BJ (cell line): ENCODE measurements at places on chromosomes 13 and 19.

DNA sequence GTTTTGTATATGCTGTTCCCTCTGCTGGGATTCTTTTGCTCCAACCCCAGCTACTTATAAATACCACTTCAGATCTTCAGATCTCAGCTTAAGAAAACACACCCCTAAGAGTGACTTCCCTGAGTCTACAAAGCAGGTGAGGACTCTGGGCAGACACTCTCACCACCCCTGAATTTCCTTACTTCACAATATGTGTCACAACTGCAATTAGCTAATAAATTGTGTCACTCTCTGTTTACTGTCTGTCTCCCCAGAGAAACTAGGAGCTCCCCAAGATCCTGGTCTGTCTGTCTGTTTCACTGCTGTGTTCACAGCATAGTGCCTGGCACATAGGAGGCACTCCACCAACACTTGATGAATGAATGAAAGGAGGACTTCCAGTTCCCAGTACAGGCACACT is 14.4 kb downstream of the CEBPA start:
- DNase-seq: no peak

- no peak for DNase-seq
Measured at GRCh38 chr19:21094347-21095025, 12.5 kb downstream of the ZNF714 start.

- DNase-seq: no peak
Measured at GRCh38 chr19:18704971-18705370, 21.5 kb downstream of the CRTC1 start.

DNA sequence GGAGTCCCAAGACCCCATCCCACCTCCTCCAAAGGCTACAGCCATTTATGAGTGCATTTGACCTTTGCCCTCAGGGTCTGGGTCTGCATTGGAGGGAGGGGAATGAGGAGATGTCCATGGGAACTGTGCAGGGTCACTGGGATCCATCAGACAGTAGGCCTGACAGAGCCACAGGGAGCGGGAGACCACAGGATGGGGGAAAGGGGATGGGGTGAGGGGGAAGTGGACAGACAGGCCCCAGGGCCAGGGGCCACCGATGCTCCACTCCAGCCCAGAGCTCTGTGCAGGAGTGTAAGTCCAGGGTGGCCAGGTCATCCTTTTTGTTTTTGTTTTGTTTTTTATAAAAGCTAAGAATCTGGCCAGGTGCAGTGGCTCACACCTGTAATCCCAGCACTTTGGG is 82.5 kb downstream of the CHST8 start:
- no peak for DNase-seq

GRCh38 chr13:113798200-113798811 is 39.3 kb downstream of the TMEM255B start:
- no peak for DNase-seq

GRCh38 chr13:75368167-75368566 is 113.8 kb downstream of the TBC1D4 start:
- DNase-seq: peak; percentile 39

GRCh38 chr13:40580566-40581276 is 85.7 kb downstream of the FOXO1 start:
- DNase-seq: no peak

DNA sequence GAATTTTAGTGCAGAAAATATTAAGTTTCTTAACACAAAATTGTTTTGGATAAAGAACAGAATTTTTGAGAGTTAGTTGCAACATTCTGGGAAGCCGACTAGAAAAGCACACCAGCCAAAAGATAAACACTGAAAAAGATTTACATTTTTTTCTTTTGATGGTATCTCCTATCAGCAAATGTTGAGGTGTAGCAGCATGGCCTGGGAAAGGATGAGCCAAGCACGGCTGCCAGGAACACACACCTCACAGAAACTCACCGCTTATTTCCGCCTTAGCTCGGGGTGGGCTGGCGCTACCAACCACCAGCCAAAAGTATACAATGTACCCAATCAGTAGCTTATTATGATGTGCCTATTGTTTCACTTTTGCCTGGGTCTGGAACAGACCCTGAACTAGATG is 134.7 kb downstream of the MIPEP start:
- DNase-seq: no peak

DNA sequence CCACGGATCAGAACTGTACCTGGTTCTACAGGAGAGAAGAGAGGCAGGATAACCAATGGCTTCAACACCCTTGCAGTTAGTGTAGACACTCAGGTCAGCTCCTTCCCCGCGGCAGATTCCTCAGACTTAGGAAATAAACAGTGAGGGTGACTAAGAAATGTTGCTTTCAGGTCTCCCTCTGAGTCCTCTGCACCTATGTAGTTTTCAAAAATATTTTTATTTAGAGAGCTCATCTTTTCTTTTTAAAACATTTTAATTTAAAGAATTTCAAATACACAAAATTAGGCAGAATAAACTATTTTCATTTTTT is 195.2 kb downstream of the KLF12 start:
- DNase-seq: no peak

- DNase-seq: no peak
Measured at GRCh38 chr13:96426167-96426566, 336.3 kb downstream of the HS6ST3 start.

DNA sequence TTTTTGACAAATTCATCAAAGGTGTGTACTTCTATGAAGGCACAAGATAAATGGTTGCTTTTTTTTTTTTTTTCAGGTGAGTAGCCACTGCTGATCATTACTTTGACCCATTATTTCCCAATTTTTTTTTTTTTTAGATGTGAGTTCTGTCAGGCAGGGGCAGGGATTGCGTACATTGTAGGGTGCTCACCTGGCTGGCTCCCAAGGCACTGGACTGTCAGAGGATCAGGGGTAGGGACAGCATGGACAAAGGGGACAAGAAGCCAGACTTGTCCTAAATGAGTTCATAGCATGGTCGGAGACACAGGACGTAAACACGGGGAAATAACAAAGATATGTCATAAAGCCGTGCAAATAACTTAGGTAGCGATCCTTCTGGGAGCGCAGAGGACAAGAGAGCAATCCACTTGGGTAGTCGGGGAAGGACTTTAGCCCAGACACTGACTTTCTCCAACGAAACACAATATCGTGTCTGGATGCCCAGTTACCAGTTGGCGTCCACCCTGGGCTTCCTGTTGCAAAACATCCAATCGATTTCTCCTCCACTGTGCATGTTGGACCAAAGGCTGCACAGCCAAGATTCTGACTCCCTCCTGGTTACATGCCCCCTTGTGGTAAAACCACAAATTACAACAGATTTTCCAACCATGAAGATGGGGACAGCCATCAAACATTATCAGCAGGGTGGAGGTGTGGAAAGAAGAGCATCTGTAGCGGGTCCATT is 27.5 kb upstream of the KATNAL1 start:
- no peak for DNase-seq

DNA sequence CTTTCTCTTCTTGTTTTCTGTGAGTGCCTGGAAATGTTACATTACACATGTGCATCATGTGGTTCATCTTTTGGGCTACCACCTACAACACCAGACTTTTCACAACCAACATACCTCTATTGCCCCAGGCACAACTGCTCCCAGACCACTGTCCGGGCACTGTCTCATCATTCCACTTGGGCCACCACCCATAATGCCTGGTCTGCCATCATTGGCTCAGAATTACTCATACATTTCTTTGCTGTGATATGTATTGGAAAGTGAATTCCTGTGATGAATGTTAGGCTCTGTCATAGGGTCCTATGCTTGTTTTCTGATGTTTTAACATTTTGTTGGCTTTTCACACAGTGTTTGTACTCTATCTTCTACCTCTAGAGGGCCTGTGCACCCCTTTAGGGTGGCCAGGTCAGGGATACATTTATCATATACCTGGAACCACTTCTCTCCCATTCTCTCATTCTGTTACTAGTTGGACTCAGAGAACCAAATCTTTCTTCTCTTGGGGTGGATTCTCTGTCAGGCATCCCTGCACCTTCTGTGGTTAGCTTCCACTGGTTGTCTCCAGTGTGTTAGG is 172.8 kb downstream of the NHLRC3 start:
- DNase-seq: no peak

- DNase-seq: no peak
Measured at GRCh38 chr13:110572778-110573118, 11.2 kb upstream of the RAB20 start.

DNA sequence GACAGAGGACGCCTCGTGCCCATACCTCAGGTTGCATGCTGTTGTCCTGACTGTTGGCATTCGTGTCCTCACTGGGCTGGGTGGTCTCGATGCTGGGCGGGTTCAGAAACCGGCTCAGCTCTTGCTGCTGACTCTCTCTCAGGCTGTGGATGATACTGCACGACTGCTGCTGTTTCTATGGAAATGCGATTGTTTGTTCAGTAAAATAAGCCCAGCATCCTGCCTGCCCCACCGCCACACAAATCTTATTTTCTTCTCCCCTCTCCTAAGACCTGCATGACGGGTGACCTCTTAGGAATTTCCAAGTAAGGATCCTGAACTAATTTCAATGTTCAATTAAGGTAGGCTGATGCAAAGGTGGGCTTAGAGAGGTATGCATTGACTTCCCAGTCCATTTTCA is 356.5 kb downstream of the NALCN start:
- no peak for DNase-seq

DNA sequence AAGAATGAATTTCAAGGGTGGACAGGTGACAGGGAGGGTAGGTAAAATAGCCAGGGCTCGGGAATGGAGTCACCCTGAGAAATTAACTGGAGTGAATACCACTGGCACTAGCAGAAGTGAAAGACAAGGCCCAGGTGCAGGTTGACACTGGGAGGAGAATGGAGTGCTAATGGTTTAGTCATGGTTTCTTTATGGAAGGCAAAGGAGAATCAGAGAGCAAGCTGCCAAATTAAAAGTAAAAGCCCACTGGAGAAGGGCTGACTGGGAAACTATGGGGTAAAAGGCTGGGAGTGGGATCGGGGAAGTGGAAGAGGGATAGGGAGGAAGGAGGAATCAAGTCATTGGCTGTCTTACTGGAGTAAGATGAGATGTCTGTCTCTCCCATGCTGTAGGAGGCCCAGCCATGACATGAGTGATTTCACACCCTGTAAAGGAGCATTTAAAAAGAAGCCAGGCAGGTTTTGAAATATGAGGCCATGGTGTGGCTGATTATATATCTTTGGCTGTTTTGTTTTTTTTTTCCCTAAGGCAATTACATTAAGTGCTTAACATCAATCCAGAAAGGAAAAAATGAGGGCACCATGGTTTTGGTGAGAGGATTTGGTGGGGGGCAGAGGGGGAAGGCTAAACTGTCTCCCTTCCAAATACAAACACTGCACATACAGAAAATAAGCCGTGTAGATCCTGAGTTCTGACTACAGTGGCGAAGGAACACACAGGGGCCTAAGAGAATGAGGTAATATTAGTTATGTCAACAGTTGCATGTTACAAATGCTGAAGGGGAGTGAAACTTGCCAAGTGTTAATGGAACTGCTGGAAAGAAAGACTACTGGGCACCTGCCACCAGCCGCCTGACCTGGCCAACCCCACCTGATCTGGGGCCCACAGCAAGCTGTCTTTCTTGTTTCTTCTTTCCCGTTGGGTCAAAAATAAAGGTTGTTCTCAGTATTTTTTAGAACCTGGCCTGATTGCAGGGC is 183.5 kb upstream of the TSC22D1 start:
- DNase-seq: no peak

DNA sequence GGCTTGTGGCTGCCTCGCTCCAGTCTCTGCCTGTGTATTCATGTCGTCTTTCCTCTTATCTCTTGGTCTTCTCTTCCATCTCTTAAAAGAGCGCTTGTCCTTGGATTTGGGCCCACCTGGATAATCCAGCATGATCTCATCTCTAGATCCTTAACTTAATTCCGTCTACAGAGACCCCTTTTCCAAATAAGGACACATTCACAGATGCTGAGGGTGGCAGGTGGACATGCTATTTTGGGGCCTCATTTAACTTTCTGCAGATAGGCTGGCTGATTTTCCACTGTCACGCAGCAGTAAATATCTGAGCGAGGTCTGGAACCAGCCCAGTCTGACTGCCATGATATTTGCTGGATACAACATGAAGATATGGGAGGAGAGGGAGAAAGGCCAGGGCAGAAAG is 41.5 kb upstream of the TSHZ3 start:
- DNase-seq: no peak

DNA sequence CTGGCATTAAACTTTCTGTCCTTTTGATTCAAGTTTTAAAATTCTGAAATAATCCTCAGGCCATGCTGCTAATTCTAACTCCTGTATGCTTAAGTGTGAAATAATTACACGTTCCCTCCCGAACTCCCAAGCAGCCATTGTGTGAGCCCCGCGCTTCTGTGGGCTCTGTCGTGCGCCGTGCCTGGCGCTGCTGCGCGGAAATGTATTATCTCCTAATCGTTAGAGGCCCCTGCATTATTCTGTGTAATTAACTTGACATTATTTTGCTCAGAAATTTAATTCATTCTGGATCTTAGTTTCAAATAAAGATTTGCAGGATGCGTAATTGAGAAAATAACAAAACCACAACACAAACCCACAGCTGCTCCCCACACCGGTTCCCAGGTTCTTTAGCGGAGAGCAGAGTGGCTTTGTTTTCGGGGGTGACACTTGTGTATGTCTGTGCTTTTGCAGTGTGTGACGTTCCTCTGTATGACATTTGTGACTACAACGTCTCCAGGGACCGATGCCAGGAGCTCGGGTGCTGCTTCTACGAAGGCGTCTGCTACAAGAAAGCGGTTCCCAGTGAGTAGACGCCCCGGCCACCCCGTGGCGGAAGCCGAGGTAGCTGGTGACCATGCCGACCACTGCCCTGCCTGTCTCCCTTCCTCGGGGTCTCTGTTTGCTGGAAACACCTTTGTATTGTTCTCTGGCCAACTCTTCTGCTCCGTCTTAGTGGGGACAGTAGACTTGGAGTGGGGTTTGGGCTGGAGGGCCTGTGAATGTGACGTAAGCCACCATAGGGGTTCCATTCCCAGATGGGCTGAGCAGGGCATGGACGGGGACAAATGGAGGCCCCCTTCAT is 7.5 kb downstream of the TEX29 start:
- DNase-seq: no peak

- no peak for DNase-seq
Measured at GRCh38 chr19:44851427-44851826, 5.3 kb downstream of the NECTIN2 start.

- DNase-seq: no peak
Measured at GRCh38 chr19:37979547-37980082, 72.6 kb downstream of the SIPA1L3 start.

- DNase-seq: no peak
Measured at GRCh38 chr19:2235381-2236063, 607 bp downstream of the PLEKHJ1 start.

DNA sequence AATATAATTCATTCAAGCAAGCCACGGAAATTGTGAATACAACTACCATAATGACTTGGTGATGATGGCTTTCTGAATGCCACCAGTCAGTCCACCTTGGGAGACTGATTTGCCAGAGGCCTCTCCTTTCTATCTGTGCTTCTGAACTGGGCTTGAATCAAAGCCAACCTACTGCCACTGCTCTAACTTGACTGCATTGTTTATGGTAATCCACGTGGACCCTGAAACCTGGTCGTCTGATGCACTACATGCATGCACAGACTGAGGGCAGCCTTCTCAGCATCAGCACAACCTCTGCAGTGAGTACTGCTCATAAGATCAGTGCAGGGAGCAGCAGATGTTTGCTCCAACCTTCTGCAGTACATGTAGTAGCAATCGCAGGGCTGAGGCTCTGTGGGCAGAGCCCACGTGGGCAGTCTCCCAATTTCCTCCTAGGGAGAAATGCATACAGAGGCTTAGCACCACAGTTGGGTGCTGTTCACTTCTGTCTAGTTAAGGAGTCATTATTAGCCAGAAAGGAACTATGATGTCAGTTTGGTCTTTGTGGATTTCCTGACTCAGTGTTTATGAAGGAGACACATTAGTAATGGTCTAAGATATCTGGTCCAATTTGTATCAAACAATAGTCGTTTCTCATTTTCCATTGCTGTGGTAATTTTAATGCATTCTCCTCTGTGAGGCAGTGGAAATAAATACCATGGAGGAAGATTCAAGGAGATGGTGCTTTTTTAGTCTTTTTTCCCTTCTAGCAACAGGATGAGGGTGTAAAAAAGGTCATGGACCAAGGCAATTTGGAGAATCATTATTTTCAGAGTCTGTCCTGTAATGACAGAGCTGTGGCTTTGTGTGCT is 82.5 kb downstream of the AKAP11 start:
- DNase-seq: no peak
